Stimulated activated CD4-positive, alpha-beta T cell treated with anti-CD3 and anti-CD28 coated beads, Interleukin-15, amount 100 ng/mL, for 1 hour (primary cell): ENCODE measurements at places on chromosomes 3 and 15.

DNA sequence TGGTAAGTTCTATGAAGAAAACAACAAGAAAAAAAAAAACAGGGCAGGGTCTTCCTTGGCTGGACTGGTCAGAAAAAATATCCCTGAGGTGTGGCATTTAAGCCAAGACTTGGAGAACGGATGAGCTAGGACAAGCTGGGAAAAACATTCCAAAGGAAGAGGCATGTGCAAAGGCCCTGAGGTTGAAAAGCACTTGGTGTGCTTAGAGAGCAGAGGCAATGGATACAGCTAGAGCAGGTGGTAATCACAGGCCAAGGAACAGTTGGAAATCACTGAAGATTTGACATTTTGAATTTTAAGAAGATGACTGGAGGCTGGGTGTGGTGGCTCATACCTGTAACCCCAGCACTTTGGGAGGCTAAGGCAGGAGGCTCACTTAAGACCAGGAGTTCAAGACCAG, 42.9 kb upstream of the PDE8A start:
- no peak for DNase-seq

GRCh38 chr3:13642597-13642996, 93.7 kb downstream of the FBLN2 start:
- DNase-seq: no peak

- no peak for DNase-seq
Measured at GRCh38 chr15:79105141-79105540, 14.6 kb upstream of the RASGRF1 start.

DNA sequence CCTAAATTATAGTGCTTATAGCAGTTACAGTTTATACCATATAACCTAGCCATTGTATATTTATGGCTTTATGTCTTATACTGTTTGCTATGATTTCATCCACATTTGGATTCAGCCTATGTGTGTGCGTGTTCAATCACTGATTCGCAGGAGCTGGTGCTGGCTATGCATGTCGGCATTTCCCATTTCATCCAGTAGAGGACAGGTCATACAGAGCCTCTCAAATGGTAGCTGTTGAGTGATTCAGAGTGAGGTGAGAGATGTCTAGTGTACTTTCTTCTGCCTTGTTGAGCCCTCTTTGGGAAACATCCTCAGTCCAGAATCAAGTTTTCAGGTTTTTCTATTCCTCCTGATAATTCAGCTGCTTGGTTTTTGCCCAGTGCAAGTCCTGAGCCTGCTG, 76.1 kb downstream of the FRMD4B start:
- DNase-seq: no peak

DNA sequence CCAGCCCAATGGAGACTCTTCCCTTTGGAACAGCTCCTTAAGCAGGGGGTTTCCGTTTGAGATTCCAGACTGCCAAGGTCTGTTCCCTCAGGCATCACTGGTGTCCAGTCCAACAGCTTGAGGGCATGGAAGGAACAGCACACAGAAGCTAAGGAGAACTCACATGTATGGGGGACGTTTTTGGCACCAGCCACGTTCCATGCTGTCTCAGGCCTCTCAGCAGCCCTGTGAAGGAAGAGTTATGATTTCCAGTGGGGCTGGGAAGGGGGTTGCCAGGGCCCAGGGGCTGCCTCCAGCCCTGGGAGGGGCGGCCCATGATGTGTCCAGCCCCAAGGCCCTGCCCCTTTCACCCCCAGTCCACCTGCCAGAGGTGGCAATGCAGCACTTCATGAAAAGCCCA, 7.5 kb upstream of the RHO start:
- no peak for DNase-seq

DNA sequence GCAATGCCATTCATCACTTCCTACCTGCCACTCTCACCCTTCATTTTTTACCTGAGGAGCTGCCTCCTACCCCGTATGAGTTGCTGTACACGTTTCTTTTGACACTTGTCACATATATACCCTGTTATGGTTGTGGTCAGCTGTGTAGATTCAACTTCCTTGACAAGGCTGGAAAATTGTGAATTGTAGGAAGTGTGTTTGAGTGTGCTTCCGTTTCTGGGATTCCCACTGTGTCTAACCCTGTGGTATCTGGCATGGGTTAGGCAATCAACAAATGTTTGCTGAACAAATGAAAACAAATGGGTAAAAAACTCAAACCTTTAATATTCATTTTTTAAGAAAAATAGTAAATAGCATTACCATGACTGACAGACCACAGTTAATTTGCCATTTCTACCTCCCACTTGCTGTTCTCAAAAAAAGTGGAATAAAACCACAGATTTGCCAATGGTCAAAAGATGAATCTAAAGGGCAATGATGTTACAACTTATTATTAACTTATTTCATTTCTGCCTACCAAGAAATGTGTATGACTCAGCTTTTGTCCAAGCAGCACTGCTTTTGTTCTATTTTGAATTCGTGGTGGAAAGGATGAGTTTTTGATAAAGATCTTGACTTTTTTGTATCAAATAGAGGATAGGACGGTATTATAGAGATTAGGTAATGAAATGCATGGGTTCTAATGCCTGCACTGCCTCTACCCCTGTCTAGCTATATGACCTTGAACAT, 404.6 kb downstream of the LPP start:
- DNase-seq: no peak

DNA sequence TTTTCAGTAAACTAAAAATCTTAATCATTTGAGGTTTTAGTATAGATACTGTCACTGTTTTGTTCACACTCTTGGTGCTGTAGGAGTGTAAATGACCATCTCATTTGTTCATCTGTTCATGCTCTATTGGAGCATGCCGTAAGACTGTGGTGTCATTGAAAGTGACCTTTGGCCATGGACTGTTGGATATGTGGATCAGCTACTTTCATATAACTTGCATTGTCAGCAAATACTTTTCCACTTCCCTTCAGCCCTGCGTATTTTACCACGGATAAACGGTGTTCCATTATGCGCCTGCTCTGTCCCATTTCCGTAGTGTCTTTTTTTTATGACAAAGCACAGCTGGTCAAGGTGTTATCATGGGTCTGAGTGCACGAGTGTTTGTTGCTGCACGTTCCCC, 32.6 kb upstream of the SENP5 start:
- DNase-seq: no peak

DNA sequence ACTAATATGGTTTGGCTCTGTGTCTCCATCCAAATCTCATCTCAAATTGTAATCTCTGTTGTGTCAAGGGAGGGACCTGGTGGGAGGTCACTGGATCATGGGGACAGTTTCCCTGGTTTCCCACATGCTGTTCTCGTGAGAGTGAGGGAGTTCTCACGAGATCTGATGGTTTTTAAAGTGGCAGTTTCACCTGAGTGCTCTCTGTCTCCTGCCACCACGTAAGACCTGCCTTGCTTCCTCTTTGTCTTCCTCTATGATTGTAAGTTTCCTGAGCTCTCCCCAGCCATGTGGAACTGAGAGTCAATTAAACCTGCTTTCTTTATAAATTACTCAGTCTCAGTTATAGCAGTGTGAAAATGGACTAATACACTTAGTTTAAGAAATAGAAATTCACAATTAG, 228.9 kb downstream of the CD47 start:
- no peak for DNase-seq

DNA sequence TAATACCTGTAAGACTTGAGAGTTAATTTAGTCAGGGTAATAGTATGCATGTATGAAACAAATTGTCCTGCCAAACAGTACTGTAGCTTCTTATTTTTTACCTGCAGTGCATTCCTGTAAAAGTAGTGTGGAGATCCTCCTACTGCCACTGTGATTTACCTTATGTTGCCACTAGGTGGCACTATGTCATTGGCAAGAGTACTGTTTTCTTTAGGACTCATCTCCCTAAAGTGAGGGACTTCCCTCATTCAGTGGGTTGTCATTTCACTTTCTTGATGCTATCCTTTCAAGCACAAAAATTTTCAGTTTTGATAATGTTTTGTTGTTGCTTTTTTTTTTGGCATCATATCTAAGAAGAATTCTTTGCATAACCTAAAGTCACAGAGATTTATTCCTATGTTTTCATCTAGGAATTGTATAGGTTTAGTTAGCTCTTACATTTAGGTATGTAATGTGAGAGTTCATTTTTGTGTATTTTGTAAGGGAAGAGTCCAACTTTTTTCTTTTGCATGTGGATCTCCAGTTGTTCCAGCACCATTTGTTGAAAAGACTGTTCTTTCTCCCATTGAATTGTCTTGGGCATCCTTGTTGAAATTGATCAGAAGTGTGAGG, 105.7 kb downstream of the AKAP13 start:
- no peak for DNase-seq

DNA sequence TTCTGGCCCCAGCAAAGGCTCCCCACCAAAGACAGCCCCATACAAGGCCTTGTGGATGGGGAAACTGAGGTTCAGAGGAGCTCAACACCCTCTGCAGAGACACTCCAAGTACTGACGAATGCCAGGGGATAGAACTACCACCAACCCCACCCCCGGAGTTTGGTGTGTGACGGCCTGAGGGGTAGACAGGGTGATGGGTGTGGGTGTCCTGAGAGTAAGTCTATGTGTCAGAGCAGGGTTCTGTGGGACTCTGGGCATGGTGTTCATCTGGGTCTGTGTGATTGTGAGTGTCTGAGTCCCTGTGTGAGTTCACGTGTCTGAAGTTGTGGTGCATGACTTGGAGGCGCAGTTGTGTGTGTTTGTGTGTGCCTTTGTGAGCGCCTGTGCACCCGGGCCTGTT, 7.4 kb downstream of the PTH1R start:
- DNase-seq: no peak

GRCh38 chr3:28349469-28350000, 911 bp upstream of the AZI2 start:
- no peak for DNase-seq

- DNase-seq: no peak
Measured at GRCh38 chr3:56351537-56351936, 116.7 kb downstream of the ERC2 start.

DNA sequence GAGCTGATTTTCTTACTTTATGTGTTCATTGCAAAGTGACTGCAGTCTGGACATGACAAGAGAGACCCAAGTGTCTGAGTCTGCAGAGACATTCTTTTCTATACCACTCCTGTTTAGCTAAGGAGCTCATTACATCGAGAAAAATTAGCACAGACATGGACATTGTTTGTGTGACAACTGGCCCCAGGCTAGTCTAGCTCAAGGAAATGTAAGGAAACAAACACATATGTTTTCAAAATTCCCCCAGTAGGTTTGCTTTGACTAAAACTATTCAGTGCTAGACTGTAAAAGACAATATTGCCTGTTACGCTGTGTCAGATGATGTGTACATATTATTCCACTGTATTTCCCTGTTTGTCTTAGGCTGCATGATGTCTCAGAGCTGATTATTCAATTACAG, 40.9 kb downstream of the TPRG1 start:
- DNase-seq: no peak

DNA sequence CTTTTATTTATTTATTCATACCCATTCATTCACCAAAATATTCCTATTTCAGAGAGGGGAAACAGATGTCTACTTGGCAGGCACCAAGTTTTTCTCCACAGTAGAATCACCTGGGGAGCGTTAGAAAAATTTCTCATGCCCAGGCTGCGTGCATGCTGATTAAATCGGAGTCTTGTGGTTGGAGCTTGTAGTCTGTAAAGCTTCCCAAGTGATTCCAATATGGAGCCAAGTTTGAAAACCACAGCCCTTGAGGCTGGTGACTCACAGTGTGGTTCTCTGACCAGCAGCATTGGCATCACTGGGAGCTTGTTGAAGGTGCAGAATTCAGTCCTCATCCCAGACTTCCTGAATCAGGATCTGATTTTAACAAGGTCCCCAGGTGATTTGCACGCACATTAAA, 49.7 kb downstream of the PDHB start:
- no peak for DNase-seq

DNA sequence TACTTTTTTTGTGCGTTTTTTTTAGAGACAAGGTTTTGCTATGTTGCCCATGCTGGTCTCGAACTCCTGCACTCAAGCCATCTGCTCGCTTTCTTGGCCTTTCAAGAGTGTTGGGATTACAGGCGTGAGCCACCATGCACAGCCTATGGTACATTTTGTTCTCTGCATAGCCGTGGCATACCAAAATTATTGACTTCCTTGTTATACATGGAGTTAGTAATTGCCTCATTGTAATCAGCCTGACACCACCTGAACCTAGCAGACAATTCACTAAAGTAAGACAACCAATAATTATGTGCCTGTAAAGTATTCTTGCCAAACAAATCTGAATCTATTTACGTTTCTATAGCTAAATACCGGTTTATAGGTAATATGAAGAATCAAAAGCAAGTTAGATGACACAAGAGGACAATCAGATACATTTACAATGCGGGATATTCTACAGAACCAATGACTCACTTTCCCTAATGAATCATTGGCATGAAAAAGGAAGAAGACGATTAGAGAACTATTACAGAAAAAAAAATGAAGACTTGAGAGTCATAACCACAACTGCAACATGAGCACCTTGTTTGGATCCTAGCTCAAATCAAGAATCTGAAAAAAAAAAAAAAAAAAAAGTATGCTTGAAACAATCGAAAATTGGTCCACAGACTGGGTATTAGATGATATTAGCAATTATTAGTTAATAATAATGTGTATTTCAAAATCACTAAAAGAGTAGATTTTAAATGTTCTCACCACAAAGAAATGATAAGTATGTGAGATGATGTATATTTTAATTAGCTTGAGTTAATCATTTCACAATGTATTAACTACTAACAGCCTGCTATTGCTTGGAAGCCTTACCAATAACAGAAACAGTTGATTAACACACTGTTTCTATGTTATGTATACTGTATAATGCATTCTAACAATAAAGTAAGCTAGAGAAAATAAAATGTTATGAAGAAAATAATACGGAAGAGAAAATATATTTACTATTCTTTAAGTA, 7.1 kb downstream of the GUCA1C start:
- DNase-seq: no peak

DNA sequence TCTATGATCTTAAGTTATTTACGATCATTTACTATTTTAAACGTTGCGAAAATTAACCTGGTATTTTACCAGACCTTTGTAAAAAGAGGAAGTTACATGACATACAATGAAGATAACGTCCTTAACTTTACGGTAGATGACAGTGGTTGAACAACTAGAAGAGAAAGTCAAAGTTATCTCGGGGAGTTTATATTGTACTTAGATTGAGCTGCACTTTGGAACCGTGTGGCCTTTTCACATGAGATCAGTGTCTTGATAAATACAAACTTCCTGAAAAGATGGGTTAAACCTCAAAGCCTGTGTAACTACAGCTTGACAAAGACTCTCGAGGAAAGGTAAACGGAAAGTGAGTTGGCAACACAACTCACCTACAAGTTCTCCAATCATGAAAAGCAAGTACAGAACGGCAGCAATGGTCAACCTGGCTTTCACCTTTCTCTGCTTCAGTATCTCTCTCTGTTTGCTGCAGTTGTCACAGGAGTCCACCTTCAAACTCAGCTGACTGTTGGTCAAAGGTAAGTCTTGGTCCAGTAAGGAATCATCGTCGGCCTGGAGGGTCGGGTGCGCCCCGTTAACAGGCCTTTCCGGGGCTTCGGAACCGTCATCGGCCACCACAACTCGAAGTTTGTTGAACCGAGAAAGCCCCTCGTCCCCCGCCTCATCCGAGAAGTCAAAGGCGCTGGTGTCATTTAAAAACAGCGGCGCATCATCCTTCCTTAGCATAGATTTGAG, 793 bp downstream of the SLC30A4 start:
- DNase-seq: no peak
